ENCODE measurements at places on chromosomes 11 and 22.
A peak's percentile ranks its signal among the peaks of the same experiment; 100 is the strongest.

GRCh38 chr11:119111361-119111925, 4.3 kb downstream of the C2CD2L start:
- DNase-seq = no peak

GRCh38 chr11:65354265-65355012, at the start of gene TIGD3:
TIGD3 (plus strand) TSS chr11:65354751; CDS start chr11:65355809, 1,058 bp downstream.
- DNase-seq = peak; percentile 90

GRCh38 chr11:2804701-2805387, 80.7 kb downstream of the CDKN1C start:
- no peak for DNase-seq

DNA sequence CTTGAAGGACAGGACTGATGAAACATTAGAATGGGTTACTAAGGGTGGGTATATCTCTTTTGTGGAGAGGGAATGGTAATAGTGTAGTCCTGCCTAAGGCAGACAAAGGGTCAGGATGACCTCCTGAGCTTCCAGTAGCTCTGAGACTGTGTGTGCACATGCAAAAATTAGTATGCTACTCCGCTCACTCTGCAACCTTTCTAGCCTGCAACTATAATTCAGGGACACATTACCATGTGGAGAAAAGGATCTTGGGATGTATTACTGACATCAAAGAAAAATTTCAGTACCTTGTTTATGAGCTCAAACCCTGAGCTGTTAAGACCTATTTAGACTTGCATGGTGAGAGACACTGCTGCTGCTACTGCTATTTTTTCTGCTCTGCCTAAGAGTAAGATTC, 25.4 kb downstream of the LARGE2 start:
- no peak for DNase-seq

- DNase-seq = peak; percentile 65
These were observed at the start of gene SORL1-AS1 for GRCh38 chr11:121452609-121453150. SORL1-AS1 (minus strand) TSS chr11:121452967.

- peak; percentile 24 for DNase-seq
These were observed 647 bp downstream of the SWAP70 start for GRCh38 chr11:9664276-9665171.
